ENCODE measurements at places on chromosomes 11 and 22. TPM values are rescaled to one million over a fixed set of nuclear protein-coding genes. Genes with fewer than 3 reads are reported as not detected.

CHRDL2 gene
- not detected for total RNA-seq

CASP1 gene
- total RNA-seq: not detected

OR5AP2 gene
- not detected for total RNA-seq

IGLL1 gene
- total RNA-seq: not detected

IRF7 gene
- 8.1 TPM for total RNA-seq

Measured in A375 (cell line).